ENCODE measurements at places on chromosomes 1 and 21.

- DNase-seq, result no peak
Observed at GRCh38 chr1:40630488-40631223, 34.8 kb downstream of the RIMS3 start.

DNA sequence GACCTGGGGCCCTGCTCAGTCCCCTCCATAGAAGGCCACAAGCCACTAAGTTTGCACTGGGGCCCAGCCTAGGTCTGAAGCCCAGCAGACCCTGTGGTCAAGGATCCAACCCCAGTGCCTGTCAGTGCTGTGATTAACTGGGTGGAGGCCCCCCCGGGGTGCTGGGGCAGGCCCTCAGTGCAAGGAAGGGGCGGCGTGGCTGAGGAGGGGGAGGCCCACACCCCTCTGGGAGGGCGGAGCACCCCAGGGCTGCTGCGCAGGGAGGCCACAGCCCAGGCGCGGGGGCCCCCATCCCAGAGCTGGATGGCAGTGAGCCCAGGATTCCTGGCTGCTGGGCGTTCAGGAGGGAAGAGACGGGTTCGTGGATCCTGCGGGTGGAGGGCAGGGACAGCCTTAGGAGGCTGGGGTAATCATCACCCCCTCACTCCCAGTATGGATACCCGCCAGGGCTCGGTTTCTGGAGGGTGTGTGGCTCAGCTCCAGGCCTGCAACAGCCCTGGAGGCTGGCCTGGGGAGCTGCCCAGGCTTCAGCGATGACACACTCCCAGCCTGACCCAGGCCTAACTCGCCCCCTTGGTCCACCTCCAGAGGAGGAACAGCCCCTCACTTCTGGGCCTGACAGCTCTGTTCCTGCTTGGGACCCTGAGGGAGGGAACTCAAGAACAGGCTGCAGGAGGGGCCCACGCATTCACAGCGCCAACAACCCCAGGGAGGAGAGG is 890 bp downstream of the GJC2 start:
- DNase-seq, result no peak

- DNase-seq, result no peak
Observed at GRCh38 chr1:245948786-245949185, 558.3 kb downstream of the SMYD3 start.

GRCh38 chr1:171819946-171820345 is 21.4 kb upstream of the DNM3 start:
- DNase-seq, result no peak

- no peak for DNase-seq
Observed at GRCh38 chr1:82644186-82644915, 843.6 kb downstream of the ADGRL2 start.

GRCh38 chr1:113138778-113139177 is 65.8 kb downstream of the LRIG2 start:
- no peak for DNase-seq

- DNase-seq, result no peak
Observed at GRCh38 chr1:246768403-246769020, 44.3 kb downstream of the SCCPDH start.

DNA sequence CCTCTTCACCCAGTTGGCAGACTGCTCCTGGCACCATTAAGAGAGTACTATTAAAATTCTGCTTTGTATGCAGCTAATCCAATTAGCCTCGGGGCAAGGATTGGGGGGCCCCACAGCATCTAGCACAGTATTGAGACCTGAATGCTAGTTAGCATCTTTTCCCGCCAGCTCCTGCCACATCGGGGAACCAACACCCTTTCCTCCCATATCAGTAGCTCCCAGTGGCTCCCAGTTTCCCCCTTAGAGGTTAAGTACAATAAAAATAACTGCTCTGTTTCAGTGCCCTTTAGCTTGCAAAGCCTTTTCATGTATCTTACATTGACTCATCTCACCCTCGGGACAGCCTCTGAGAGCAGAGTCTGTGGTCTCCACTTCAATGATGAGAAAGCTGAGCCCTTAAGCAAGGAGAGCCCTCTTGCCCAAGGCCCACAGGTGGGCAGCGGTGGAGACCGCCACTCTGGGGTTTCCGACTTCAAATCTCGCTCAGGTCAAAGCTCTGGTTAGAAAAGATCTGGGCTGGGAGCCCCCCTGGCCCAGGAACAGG is 4.2 kb upstream of the PMVK start:
- no peak for DNase-seq

DNA sequence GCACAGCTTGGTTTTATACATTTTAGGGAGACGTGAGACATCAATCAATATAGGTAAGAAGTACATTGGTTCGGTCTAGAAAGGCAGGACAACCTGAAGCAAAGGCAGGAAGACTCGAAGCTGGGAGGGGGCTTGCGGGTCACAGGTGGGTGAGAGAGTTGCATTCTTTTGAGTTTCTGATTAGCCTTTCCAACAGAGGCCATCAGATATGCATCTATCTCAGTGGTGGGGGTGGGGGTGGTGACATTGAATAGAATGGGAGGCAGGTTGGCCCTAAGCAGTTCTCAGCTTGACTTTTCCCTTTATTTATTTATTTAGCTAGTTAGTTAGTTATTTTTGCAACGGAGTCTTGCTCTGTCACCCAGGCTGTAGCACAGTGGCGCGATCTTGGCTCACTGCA is 85.6 kb downstream of the WDR4 start:
- DNase-seq, result no peak

DNA sequence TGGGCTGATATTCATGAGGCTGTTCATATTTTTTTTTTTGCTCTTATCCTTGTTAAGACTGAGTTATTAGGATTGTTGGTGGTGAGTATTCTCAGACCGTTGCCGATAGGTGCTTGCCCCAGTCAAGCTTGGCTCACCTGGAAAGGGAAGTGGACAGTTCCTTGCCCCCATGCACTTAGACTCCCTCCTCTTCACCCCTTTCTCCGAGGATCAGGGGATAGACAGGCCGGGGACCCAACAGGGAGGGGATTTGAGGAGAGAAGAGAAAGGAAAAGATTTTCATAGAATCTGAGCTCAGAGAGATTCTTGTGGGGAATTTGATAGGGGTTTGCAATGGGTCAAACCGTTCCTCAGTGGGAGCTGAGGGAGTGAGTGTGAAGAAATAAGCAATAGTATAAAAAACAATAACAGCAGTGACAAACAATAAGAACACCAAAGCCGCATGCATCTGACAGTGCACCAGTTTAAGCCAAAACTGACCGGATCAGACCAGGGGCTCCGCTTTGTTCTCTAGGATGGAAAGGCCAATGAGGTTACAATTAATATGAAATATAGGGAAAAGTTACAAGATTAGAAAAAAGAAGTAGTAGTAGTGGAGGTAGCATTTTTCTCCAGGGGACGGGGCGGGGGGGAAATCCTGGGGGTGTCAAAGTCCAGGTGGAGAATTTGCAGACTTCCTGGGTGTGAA is 8.9 kb downstream of the PAX7 start:
- DNase-seq, result no peak

DNA sequence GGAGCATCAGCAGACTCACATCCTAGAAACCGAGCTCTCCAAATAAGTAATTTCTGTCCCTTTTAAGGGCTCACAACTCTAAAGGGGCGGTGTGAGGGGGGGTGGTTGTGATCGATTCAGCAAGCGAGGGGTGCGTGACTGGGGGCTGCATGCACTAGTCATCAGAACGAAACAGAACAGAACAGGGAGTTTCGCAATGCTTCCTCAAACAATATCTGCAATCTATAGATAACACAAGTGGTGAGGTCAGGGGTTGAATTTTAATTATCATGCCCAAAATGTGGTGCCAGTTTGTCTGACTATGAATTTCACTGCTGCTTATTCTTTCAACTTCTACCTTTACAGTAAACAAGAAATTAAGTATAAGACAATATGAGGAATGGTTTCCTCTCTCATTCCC is 1003.0 kb upstream of the NCAM2 start:
- DNase-seq, result no peak

GRCh38 chr1:199449221-199449620 is 578.3 kb upstream of the NR5A2 start:
- DNase-seq, result no peak

DNA sequence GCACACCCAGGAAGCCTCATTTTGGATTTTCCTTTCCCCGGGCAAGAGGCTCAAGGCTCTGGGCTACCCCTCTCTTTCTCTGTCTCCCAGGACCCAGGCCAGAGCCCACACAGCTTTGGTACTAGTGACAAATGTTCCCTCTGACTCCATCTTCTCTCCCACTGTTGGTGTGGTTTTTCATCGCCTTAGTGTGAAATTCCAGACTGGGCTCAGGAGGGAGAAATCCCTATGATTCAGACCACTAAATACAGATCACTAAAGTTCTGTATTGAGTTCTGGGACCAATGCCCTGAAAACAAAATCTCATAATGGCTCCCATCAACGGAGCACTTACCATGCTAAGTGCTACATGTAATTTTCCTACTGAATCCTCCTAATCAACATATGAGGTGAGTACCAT is 26.1 kb downstream of the IQGAP3 start:
- no peak for DNase-seq

GRCh38 chr21:42591170-42591869 is 62.1 kb upstream of the PDE9A start:
- DNase-seq, result no peak
